CD14-positive monocyte (primary cell): ENCODE measurements at places on chromosomes 7 and 10. TPM values are rescaled to one million over a fixed set of nuclear protein-coding genes. Genes with fewer than 3 reads are reported as not detected.

GRCh38 chr7:92404170-92404614, 43.1 kb upstream of the GATAD1 start:
- peaks cover 12% of the 10 kb centered on the region for H3K36me3 ChIP-seq
- peaks cover 4% of the 10 kb centered on the region for H3K4me1 ChIP-seq
- DNase-seq: no peak
- H3K27me3 ChIP-seq: no peaks in the 10 kb centered on the region
- no peak overlapping the region for H3K27ac ChIP-seq
- H3K4me3 ChIP-seq: no peak overlapping the region

DNA sequence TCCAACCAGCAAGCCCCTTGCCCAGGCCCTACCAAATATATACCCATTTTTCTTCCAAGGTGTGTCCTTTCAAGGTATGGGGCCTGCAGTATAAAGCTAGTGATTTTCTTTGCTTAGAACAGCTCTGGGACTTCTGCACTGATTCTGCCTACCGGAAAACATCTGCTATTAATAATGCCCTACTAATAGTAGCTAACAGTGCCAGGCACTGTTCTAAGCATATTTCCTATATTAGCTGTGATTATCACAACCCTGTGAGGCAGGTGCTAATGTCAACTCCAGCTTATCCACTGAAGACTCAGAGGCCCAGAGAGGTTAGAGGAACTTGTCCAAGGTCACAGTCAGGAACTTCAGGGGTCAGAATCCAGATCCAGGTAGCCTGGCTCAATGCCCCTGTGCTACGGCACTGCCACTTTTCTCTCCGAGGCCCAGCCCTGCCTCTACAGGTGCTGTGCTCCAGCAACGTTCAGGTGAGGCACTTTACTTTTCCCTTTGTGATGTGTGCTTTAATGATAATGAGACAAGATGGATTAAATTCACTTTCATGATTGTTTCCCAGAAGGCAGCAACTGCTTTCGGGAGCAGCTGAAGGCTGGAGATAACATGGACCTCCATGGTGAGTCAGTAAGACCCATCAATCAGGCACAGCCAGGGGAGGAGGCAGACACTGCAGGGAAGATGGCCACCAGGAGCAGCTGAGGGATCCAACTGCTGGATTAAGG, 26.7 kb downstream of the TAS2R41 start:
- no peak overlapping the region for H3K27ac ChIP-seq
- no peak for DNase-seq
- H3K4me3 ChIP-seq: no peak overlapping the region
- H3K27me3 ChIP-seq: no peaks in the 10 kb centered on the region
- H3K4me1 ChIP-seq: no peaks in the 10 kb centered on the region

DNA sequence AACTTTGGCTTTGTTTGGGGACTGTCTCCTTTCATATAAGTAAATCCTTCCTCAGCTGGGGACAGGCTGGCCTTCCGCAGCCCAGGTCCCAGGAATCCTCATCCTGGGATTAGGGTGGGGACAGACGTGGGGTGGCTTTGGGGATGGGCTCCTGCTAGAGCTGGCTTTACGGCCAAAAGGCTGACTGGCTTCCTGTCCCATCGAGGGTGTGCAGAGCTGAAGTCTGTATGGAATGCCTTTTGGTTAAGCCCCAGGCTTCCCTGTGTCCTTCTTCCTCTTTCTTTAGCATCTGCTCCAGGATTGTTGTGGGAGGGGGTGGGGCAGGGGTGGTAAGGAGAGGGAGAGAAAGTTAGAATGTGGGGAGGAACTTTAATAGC, 59.4 kb upstream of the AQP1 start:
- H3K4me1 ChIP-seq: no peaks in the 10 kb centered on the region
- no peak overlapping the region for H3K27ac ChIP-seq
- H3K36me3 ChIP-seq: no peaks in the 10 kb centered on the region
- no peaks in the 10 kb centered on the region for H3K27me3 ChIP-seq
- H3K4me3 ChIP-seq: no peak overlapping the region

DNA sequence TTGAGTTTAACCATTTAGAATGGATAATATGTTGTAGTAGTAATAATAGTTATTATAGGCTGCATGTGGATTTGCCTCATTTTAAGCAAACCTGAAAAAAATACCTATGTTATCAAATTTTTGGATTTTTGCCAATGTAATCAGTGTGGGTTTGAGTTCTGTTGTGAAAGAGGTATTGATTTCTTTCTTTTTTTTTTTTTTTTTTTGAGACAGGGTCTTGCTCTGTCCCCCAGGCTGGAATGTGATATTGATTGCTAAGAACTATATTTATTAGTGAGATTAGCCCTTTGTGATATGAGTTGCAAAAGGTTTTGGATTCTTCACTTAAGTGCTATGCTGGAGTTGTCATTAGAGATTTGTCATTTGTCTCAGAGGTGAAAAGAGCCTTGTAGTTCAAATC, 124.4 kb downstream of the ST7 start:
- no peak overlapping the region for H3K4me3 ChIP-seq
- no peaks in the 10 kb centered on the region for H3K36me3 ChIP-seq
- peaks cover 4% of the 10 kb centered on the region for H3K4me1 ChIP-seq
- H3K27ac ChIP-seq: no peak overlapping the region

DNA sequence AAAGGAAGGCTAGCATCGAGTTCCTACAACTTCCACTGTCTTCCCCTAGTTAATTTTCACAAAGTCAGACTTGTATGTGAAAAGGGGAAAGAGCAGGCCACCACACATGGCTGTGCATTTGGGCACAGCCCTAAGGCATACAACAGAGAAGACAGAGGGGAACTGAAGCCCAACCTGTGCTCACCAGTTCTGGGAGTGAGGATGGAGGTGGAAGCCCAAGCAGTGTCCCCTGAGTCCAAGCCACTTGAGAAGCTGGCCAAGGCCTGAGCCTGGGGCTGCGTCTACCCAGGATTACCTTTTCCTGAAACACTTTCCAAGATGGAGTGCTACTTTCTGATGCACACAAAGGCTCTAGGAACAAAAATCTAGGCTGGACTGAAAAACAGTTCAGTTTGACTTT, 20.3 kb downstream of the GPNMB start:
- no peak for DNase-seq
- no peak overlapping the region for H3K27ac ChIP-seq
- no peak overlapping the region for H3K4me3 ChIP-seq
- no peaks in the 10 kb centered on the region for H3K4me1 ChIP-seq

DNA sequence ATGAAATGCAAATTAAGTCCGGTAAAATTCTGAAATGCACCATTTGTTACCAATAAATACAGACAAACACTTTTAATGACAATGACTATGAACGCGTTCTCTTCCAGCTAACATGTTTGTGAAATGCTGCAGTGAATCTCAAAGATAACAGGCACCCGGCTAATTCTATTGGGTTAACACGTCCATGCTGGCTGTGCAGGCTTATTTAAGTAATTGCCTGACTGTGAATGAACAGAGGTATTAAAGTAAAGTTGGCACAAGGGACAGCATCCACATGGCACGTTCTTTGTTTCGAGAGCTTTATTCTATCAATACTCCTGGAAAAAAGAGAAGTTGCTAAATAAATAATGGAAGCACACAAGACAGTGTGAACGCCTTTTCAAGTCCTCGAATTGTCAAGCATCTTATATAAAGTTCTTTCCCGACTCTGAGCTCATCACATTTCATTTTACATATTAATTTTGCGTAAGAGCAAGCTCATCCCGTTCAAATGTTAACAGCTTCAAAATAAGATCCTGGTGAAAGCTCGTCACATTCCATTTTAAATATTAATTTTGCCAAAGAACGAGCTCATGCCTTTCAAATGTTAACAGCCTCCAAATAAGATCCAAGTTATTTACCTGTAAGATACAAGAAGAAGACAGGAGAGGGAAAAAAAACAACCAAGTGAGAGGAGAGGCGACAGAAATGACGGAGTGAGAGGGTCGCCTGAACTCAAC, 111.3 kb upstream of the RHEB start:
- H3K36me3 ChIP-seq: peaks cover 6% of the 10 kb centered on the region
- peak overlapping the region; percentile 59 for H3K4me3 ChIP-seq
- H3K27me3 ChIP-seq: no peaks in the 10 kb centered on the region
- H3K27ac ChIP-seq: peak overlapping the region; percentile 61
- no peak for DNase-seq

Gene HTR5A
- polyA plus RNA-seq: not detected in 2 replicates

DNA sequence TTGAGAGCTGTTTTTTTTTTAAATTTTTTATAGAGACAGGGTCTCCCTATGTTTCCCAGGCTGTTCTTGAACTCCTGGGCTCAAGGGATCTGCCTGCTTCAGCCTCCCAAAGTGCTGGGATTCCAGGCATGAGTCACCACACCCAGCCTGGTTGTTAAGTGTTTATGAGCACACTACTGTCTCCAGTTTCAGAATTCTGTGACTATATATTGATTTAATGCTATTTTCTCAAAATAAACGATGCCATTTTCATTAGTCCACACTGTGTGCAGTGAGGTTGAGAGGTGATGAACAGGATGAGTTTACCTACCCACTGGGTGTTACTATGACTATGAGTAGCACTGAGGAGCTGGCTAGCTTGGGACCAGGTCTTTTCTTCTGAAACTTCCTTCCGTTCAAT, 110.9 kb upstream of the FAM180A start:
- no peak for DNase-seq
- H3K4me3 ChIP-seq: no peak overlapping the region
- no peaks in the 10 kb centered on the region for H3K36me3 ChIP-seq

DNA sequence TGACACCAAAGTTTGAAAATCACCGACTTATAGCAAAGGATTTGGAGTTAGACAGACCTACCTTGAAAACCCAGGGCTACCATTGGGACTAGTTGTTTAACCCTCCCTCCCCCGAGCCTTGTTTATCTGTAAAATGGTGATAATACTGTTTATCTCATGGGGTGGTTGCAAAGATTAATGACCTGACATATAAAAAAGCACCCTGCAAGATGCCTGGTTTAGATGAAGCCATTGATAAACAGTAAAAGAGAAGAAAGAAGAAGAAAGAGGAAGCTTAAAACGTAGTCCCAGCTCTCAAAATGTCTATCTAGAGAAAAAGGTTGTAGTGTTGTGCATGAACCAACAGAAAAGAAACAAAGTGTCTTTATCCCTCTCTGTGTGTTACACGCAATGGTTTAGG, 145.7 kb downstream of the FGFR2 start:
- H3K27ac ChIP-seq: no peak overlapping the region
- no peaks in the 10 kb centered on the region for H3K4me1 ChIP-seq
- H3K27me3 ChIP-seq: no peaks in the 10 kb centered on the region

GRCh38 chr7:92991190-92991589, 126.6 kb downstream of the SAMD9 start:
- no peaks in the 10 kb centered on the region for H3K4me1 ChIP-seq
- no peak overlapping the region for H3K4me3 ChIP-seq
- no peak for DNase-seq
- H3K27ac ChIP-seq: no peak overlapping the region
- H3K27me3 ChIP-seq: no peaks in the 10 kb centered on the region

DNA sequence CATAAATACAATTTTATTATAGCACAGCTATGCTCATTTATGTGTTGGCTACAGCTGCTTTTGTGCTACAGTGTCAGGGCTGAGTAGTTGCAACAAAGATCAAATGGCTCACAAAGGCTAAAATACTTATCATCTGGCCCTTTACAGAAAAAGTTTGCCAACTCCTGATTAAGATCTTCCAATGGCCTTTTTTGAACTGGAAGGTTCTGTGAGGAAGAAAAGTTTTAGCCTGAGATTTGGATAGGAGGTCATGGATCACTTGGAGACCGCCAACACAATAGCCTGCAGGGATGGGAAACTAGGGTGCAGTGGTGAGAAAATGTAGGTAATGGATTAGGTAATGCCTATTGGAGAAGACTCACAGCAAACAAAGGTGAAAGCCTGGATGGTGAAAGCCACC, 169.8 kb downstream of the NOC3L start:
- DNase-seq: no peak
- no peak overlapping the region for H3K4me3 ChIP-seq
- no peaks in the 10 kb centered on the region for H3K27me3 ChIP-seq
- no peaks in the 10 kb centered on the region for H3K4me1 ChIP-seq
- no peaks in the 10 kb centered on the region for H3K36me3 ChIP-seq

Gene ANKRD1
- not detected in 2 replicates for polyA plus RNA-seq

DNA sequence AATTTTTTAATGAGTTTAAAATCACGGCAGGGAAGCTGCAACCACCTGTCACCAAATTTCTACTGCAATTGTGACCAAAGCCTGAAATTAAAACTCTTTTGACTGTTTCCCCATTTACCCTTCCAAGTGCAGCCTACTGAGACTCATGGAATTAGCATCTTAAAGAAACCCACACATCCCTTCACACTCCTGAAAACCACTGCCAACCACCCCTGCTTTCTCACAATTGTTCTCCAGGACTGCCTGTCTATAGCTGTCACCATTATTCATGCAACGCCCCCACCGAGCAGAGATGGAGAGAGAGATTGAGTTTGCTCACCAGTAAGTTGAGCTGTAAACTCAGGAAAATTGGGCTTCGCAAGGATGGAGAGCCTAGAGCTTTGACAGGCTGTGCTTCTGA, 383.8 kb upstream of the SORCS1 start:
- H3K27ac ChIP-seq: no peak overlapping the region
- no peak for DNase-seq
- no peaks in the 10 kb centered on the region for H3K36me3 ChIP-seq
- H3K4me3 ChIP-seq: no peak overlapping the region
- H3K27me3 ChIP-seq: no peaks in the 10 kb centered on the region

Gene PTPRE
- 95.2 TPM for polyA plus RNA-seq

DNA sequence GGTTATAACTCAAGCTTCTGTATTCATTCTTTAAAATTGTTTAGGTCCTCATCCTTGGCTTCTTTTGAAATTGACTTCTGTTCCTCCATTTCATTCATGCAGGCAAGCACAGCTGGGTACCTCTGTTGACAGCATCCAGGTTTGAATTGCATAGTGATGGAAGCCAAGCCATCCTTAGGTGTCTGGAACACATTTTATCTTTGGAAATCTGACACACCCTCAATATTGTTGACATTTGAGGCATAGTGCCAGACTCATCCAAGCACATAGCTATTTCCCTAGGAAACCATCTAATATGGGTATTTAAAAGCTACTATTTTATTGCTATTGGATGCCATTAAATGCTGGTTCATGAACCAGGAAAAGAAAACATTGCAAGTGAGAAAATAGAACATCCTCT, 142.1 kb upstream of the PTPRZ1 start:
- no peak overlapping the region for H3K27ac ChIP-seq
- no peak overlapping the region for H3K4me3 ChIP-seq
- no peaks in the 10 kb centered on the region for H3K36me3 ChIP-seq
